ENCODE measurements at places on chromosomes 4 and X.
A peak's percentile ranks its signal among the peaks of the same experiment; 100 is the strongest.

DNA sequence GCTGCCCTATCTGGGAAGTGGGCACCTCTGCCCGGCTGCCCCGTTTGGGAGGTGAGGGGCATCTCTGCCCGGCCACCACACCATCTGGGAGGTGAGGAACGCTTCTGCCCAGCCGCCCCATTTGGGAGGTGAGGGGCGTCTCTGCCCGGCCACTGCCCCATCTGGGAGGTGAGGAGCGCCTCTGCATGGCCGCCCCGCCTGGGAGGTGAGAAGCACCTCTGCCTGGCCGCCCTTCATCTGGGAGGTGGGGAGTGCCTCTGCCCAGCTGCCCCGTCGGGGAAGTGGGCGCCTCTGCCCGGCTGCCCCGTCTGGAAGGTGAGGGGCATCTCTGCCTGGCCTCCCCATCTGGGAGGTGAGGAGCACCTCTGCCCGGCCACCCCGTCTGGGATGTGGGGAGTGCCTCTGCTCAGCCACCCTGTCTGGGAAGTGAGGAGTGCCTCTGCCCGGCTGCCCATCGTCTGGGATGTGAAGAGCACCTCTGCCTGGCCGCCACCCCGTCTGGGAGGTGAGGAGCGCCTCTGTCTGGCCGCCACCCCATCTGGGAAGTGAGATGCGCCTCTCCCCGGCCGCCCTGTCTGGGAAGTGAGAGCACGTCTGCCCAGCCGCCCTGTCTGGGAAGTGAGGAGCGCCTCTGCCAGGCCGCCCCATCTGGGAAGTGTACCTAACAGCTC is 9.8 kb downstream of the PABPC1L2A start:
- DNase-seq, result no peak

DNA sequence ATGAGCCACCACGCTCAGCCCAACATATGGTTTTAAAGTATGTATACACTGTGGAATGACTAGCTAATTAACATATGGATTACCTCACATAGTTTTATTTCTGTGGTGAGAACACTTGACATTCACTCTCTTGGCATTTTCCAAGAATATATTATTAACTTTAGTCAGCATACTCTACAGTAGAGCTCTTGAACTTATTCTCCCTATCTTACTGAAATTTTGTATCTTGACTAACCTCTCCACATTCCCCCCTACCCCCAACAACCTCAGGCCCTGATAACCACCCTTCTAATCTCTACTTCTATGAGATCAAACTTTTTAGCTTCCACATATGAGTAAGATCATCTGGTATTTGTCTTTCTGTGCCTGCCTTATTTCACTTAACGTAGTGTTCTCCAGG is 38.6 kb upstream of the AGA start:
- DNase-seq, result peak; percentile 49

DNA sequence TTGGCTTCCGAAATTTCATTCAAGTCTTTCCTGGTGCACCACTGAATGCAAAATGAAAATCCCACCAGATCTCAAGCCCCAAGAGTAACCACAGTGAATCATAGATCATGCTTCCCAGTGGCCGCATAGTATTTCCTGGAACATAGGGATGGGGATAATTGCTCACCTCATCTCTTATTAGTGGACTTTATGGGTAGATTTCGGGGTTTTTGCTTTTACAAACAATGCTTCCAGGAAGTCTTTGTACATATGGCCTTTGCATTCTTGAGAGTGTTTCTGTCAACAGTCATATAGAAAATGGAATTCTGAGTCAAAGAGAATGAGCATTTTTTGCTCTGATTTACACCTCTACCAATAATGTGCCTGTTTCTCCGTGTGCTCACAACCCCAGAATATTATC is 53.4 kb downstream of the PPEF2 start:
- DNase-seq, result peak; percentile 33

DNA sequence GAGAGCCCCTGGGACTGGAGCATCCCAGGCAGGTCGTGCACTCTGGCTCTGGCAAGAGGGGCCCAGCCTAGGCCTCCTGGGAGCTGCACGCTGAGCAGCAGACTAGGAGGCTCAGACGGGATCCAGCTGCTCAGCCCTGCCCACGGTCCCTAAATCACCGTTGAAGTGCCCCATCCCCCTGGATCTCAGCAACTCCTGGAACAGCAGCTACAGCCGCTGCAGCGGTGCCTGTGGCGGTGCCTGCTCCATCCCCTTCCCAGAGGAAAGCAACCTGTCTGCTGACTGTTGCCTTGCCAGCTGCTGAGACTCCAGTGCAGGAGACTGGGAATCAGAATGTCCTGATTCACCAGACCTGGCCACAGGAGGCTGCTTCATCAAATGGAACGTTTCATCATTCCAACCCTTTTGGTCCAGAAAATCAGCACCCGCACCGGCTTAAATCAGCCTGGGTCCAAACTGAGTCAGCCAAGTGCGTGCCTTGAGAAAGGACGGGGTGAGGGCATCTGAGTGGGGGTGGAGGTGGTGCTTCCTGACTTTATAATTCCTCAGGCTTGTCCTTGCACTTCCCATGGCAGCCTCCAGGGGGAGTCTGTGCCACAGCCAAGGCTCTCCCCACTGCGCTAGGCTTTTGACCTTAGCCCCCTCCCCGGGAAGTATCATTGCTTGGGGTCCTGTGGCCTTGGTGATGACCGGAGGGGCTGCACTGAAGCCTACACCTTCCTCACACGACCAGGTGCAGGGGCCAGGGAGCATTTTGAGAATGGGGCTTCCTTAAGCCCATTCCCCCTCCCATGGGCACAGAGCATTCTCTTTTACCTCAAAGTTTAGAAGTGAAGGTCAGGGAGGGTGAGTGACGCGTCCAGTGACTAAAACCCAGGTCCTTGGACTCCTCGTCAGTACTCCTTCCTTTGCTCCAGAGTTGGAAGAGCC is 6.5 kb downstream of the ZNF185 start:
- DNase-seq, result peak; percentile 83

- DNase-seq, result no peak
These were observed 33.1 kb upstream of the ANXA10 start for GRCh38 chr4:168059251-168059650.

- DNase-seq, result peak; percentile 71
These were observed 86.4 kb downstream of the CBR4 start for GRCh38 chr4:168923526-168924194.

DNA sequence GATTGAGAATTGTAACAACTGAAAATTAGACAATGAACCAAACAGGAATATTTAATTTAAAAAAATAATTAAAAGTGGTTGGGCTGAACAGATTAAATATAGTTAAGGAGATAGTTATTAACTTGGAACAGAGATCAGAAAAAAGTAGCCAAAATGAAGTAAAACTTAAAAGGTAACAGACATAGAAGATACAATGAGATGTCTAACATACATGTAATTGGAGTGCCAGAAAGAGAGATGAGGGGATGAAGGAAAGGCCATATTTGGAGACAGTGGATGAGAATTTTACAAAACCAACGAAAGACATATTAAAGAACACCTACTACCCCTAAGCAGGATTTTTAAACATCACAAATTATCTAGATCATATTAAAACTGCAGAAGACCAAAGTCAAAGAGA is 8.0 kb downstream of the TBC1D9 start:
- no peak for DNase-seq

GRCh38 chrX:69196666-69197065 is 31.4 kb upstream of the PJA1 start:
- no peak for DNase-seq

DNA sequence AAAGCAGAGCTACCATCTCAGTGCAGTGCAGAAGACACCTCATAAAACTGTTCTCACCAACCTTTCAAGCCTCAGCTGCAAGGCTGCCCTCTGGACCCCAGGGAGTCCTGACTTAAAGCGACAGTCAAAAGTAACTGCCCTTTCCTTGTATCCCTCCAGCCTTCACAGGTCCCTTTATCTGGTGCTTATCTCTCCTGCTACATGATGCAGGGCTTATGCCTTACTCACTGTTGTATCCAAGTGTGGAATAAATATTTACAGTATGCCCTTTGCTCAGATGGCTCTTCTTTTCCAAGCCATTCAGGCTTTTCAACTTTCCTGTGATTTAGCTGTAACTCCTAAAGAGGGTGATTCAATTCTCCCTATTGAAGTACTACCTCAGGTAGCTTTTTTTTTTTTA is 92.6 kb downstream of the KDR start:
- DNase-seq, result no peak

- DNase-seq, result peak; percentile 23
These were observed 56.1 kb downstream of the LANCL3 start for GRCh38 chrX:37627602-37628001.

DNA sequence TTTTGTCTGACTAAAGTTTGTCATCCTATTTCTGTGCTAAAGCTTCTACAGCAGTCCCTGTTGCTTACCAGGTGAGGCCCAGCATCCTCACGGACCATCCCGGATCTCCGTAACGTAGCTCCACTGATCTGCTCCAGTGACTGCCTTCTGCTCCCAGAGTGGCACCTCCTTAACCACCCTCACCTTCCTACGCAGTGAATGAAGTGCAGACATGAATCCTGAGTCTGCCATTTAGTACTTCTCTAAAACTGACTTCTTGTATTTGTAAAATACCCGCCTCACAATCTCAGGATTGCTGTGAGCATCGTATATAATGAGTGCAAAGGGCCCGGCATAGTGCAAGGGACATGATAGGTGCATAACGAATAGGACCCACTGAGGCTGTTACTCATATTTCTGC is 27.7 kb upstream of the ACSL1 start:
- no peak for DNase-seq

- DNase-seq, result no peak
These were observed 50.5 kb upstream of the OGT start for GRCh38 chrX:71482228-71482958.

DNA sequence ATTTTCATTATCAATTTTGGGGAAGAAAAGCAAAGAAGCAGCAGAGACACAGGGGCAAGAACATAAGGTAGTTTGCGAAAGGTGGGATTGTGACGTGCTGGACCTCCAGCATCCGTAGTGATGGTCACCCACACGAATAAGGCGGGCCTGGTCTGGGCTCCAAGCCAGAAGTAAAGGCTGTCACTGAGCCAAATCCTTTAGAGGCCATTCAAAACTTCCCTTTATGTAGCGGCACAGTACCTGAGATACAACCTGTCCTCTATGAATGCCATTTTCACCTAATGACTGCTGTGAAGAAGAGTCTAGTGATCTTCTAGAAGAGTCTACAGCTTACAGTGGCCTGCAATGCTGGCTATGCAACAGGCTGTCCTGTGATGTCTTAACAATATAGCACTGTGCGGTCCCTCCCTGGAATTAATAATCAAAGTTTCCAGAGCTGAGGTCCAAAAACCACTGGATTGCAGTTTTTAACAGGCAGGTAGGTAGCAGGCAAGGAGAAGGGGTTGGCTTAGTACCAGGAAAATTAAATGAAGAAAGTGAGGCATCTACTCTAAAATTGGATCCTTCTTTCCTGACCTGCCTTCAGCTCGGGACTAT is 56.2 kb downstream of the TRIML1 start:
- DNase-seq, result no peak

DNA sequence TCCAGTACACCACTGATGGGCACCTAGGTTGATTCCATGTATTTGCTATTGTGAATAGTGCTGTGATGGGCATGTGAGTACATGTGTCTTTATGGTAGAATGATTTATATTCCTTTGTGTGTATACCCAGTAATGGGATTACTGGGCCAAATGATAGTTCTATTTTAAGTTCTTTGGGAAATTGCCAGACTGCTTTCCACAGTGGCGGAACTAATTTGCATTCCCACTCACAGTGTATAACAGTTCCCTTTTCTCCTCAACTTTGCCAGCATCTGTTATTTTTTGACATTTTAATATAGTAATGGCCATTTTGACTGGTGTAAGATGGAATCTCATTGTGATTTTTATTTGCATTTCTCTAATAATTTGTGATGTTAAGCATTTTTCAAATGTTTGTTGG is 25.9 kb downstream of the CC2D2A start:
- DNase-seq, result no peak

DNA sequence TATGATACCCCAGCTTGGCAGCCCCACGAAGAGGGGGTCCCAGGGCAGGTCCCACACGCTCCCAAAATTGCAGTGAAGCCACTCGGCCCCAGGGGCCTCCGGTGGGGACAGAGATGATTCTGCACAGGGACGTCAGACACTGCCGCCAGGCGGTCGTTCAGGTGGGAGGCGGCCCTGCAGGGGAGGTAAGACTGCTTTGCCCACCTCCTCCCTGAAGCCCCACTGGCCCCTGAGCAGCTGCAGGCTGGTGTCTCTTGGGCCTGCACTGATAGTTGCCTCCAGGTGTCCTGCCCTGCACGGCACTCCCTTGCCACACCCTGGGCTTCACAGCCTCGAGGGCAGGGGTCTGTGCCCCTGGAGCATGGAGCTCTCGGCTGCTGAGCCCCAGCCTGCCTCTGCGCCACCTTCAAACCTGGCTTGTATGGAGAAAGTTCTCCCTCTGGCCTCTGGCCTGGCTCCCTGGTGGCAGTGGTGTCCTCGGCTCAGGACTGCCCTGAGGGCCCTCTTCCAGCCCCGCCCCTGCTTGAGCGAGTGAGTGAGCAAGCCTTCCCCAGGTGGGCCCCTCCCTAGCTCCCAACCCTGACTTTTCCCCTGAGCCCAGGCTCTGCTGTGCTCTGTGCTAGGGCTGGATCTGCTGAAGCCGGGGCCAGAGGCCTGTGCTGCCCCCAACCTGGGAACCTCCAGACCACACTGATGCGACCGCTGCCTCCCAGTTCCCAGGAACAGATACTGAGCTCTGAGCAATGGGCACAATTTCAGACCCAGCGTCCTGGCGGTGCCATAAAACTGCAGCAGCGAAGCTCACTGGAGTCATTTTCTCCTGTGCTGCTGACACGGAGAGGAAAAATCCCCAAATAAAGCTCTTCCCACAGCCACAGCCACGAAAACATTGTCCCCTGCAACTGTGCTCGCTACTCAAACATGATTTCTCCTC is 16.1 kb downstream of the ADRA2C start:
- no peak for DNase-seq

DNA sequence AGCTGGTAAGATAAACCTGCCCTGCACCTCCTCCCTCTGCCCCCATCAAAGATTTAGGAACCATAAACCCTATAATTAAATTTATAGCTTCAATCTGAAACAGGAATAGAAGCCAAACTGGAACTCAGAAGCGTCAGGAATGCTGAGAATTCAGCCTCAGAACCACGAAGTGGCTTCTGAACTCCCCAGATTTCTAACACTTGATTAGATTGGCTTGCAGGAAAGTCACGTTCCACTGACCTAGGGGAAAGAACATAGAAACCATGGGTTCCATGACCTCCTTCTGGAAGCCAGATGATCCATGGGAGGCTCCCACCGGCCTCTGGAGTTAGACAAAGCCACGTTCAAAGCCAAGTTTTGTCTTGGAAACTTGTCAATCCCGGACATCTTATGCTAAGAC is 356.5 kb downstream of the MID1IP1 start:
- DNase-seq, result peak; percentile 35

DNA sequence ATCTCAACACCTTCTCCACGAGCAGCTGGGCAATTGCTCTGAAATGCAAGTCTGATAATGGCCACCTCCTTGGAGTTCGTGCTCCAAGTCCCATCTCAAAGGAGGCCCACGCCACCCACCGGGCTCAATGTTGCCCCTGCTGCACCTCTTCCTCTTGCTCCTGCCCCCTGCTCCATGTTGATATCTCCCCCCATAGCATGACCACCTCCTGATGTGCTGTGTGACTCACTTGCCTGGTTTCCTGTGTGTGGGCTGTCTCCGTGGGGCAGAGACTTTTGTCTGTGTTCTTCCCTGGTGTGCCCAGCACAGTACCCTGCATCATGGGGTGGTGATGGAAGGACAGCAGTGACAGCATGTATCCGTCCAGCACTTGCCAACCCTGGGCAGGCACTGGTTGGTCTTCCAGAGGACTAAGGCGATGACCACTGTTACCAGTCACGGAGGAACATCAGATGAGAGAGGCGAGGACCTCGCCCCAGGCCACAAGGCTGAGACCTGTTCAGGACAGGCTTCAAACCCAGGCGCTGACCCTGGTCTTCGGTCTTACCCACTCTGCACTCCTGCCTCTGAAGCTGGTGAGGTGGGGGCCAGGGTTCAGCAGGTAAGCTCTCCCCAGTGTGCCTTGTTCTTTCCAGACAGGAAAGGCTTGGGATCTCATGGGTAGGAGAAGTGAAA is 104.6 kb upstream of the LRPAP1 start:
- DNase-seq, result no peak

Data from kidney tubule cell (primary cell).